ENCODE measurements at places on chromosomes 3 and 15.

DNA sequence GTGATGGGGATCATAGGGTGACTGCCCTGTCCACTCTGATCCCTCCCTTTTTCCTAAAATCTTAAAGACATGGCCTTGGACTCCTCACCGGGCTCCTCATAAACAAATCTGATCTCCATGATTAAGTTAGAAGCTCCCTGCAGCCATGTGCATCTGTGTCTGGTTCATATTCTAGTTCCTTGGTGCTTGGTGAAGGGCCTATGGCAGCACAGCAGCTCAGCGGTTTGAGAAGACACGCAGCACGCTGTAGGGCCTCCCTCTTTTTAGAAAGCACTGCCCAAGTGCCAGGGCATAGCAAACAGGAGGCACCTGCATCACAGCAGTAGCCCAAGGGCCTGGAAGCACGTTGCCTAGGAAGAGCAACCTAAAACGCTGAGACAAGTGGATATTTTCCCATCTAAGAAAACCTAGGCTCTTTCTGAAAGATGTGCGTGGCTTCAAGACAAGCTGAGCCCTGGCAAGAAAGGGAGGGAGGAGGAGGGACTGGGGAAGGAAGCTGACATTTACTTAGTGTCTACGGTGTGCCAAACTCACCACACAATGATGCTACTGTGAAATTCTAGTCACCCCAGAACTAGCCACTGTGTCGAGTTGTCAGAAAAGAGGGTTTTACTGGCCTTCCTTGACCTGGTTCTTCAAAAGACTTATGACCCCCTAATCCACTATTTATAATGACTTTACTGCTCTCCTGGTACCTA lies 14.9 kb upstream of the ULK3 start:
- no peak for DNase-seq

DNA sequence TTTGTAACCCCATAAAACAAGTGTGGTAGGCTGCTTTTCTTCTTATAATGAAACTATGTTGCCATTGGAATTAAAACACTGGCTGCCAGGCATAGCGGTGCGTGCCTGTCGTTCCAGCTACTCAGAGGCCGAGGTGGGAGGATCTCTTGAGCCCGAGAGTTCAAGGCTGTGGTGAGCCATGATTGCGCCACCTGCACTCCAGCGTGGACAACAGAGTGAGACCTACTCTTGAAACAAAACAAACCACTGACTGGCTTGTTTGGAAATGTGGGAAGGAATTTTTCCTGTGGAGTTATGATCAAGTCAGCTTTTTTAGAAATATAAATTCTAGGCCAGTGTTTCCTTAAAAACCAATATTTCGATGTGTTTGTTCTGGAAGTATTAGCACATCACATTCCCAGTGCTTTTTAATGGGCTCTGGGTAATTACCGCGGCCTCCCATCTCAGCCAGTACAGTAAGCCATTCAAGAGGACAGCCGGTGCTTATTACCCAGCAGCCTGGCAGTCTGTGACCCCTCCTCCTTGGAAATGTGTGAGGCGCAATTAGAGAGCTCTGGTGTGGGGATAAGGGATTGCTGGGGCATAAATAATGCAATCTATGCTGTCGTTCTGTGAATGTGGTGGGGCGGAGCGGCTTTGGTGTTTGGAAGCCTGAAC lies 58.3 kb upstream of the TRAK1 start:
- no peak for DNase-seq

GRCh38 chr3:13411186-13411860 lies 8.8 kb downstream of the NUP210 start:
- DNase-seq, result no peak

- DNase-seq, result no peak
These were observed 102.9 kb upstream of the ARHGEF3 start for GRCh38 chr3:56904552-56905215.

GRCh38 chr15:78048628-78048920 lies 28.9 kb downstream of the TBC1D2B start:
- DNase-seq, result no peak

DNA sequence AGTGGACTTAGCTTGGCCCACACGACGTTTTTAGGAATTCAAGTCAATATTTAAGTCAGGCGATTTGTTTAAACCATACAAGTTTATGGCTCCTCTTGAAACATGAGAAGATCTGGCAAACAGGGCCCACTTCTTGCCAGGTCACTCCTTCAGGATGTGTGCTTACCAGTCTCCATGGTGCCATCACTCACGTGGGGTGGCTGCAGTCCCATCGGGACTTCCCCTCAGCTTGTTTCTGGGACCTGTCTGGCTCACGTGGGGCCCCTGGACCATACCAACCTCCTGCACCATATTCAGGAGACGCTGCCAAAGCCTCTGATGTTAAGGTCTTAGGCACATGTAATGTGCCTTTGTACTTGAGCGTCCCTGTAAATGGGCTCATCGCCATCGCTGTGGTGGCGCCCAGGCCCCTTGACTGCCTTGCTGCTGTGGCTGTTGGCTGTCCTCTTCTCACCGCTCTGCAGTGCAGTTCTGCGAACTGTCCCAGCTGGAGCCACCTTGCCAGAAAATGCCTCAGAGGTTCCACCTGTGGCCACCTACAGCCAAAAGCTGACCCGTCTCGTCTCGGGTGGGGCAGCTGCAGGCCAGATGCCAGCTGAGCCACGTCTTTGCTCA lies 8.9 kb downstream of the MCM2 start:
- no peak for DNase-seq

DNA sequence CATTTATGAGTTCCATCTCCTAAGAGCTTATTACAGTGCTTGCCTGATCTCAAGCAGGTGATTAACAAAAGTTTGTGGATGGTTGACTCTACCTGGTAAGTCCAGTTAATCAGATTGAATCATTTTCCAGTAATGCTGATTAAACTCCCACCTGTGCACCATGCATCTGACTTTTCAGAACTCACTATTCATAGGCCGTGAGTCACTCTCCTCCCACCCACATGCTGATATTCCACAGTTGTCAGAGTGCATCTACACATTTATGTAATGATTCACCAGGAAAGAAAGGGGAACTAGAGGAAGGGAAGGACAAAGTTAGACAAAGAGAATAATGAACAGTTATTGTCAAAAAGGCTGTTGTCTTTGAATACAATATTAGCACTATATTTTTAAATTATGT lies 106.2 kb upstream of the UBE3A start:
- no peak for DNase-seq

- no peak for DNase-seq
These were observed 32.6 kb upstream of the RAB6B start for GRCh38 chr3:133928136-133928893.

DNA sequence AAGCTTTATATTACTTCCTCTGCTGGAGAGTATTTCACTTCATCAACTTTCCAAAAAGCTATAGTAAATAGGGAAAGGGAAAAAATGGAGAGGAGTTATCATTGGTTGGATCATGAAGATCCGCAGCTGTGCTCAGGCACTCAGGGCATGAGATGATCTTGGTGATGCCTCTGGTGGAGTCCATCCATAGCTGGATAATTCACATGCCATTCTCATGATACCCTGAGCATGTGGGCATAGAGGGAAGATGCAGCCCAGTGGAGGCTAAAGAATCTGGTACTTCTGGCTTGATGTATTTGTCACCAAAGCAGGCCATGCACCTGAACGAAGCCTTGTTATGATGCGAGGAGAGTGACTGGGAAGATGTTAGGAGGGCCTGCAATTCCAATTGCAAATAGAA lies 150.2 kb downstream of the CHST2 start:
- DNase-seq, result no peak

DNA sequence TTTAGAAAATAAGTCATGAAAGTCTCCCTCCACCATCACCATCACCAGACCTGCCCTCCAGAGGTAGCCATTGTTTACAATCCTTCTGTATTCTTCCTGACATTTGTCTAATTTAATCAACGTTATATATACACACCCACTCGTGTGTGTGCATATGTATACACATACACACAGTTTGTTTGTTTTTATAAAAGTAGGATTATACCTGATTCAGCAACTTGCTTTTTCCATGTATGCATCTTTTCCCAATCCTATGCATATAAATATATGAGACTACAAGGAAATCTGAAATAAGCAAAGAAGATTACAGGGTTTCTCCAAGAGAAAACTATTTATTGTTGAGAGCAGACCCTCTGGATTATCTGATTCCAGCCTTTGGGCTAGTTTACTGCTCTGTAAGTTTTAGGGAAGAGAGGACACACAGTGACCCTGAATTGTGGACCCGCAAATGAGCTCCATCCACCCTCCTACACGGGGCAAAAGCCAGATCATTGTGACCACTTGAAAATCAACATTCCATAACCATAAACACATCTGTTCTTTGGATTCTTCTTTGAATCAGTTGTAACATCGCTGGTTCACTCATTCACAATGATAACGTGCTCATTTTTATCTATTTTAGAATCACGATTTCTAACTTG lies 104.3 kb downstream of the CPN2 start:
- no peak for DNase-seq

- DNase-seq, result no peak
These were observed 43.1 kb upstream of the SLC25A36 start for GRCh38 chr3:140898340-140899180.

DNA sequence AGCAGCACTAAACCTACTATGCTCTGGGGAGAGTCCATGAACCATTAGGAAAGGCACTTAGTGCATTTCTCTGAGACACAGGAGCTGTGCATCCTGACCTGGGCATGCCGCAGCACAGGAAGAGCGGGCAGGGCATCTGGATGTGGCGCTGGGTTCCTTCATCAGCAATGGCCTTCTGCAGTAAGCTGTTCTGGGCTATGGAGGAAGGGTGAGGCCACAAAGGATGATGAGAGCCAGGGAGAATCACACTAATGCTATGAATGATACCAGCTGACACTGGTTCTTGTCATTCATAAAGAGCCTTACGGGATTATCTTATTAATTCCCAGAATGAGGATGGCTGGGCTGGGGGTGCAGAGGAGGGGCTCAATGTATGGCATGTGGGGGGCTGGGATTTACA lies 12.7 kb upstream of the SCN10A start:
- no peak for DNase-seq

DNA sequence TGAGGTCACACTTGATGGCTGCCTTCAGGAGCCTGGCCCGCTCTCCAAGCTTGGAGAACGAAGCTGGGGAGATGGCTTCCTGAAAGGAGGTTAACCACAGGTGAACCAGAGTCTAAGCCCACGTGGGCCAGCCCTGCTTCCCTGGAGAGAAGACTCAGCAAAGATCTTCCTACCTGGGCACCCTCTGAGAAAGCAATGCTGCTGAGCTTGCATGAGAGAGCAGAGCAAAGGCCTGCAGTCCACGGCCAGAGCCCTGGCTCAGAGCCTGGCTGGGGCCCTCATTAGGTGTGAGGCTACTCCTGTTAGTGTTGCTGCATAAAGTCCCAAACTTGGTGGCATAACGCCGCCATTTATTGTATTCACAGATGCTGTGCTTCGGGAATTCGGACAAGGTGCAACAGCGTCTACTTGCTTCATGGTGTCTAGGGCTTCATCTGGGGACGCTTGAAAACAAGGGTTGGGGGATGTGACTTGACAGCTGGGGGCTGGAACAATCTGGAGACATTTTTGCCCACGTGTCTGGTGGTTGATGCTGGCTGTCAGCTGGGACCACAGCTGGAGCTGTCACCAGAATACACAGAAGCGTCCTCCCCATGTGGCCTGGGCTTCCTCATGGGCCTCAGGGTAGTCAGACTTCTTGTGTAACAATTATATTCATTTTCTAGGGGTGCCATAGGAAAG lies 87.9 kb upstream of the MEF2A start:
- DNase-seq, result no peak

GRCh38 chr3:62433396-62433795 lies 60.0 kb upstream of the FEZF2 start:
- DNase-seq, result no peak

DNA sequence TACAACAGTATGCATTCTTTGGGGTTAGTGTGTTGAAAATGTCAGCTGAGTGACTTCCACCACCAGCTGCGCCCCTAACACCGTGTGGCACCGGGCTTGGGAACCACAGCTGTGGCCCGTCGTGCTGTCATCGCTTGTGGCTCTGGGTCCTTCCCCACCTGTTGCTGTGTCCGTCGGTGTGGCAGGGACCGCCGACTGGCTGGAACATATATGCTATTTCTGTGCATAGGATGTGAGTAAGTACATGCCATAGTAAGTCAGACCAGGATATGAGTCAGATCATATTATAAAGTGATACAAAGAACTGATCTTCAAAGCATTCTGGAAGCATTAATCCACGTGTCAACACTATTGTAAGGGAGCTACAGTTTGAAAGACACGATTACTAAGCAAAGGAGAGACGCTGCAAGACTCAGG lies 31.9 kb downstream of the EHD4 start:
- no peak for DNase-seq

DNA sequence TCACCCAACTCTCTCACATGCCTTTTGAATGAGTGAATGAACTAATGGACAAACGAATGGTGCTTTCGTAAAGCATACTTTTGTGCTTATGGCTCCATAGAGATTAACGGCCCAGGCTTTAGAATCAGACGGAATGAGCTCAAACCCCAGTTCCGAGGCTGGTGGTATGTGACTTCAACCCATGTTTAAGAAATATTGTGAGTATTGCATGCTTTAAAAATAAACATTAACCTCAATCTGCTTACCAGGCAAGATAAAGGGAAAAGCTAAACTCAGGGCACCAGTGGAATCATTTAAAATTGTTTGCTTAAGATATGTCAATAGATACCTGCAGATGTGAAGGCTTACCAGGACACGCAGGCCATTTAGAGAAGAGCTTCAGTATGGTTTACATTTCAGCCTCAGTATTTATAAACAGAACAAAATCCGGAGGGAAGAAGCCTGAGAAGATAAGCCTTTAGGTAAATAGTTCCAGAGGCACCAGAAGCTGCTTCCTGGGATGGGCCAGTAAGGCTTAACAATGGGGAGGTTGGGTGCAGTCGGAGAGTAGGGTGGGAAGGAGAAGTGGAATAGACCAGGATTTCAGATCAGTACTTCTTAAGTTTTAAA lies 186.4 kb downstream of the ADAMTS9 start:
- no peak for DNase-seq

DNA sequence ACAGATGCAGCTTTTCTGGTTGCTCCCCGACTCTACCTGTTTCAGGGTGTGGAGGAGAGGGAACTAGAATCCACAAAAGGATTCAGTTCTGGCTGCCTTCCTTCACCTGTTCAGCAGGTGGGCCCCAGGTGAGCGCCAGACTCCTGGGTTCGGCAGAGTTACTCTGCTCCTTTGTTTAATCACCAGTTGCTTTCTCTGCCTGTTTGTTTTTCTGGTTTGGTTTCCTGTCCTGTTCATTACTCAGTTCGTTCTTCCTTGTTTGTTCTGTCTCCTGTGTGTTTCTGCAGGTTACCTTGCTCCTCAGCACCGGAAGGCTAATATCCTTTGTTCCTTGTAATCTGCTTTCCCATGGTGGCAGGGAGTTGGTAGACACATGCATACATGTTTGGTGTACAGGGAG lies 508.5 kb upstream of the ATP11B start:
- DNase-seq, result no peak

DNA sequence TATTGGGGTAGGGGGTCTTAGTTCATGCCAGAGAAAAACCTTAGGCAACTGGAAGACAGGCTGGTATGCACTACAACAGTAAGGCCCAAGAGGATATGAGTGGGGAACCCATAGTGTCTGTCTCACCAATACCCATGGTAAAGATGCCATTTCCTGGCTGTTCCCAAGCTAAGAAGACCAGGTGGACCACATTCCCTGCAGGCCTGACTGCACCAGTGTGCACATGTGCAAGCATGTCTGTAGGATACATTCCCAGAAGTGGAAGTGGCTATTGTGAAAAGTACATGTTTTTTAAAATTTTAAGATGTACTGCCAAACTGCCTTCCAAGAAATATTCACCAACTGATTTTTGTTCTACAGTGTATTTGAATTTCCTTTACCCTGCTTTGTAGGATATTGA lies 207.3 kb upstream of the CTNNB1 start:
- DNase-seq, result no peak
